Prostate gland (tissue), 2 donors: ENCODE measurements at places on chromosomes 11 and 22. TPM values are rescaled to one million over a fixed set of nuclear protein-coding genes. Genes with fewer than 3 reads are reported as not detected.
A peak's percentile ranks its signal among the peaks of the same experiment; 100 is the strongest.

DNA sequence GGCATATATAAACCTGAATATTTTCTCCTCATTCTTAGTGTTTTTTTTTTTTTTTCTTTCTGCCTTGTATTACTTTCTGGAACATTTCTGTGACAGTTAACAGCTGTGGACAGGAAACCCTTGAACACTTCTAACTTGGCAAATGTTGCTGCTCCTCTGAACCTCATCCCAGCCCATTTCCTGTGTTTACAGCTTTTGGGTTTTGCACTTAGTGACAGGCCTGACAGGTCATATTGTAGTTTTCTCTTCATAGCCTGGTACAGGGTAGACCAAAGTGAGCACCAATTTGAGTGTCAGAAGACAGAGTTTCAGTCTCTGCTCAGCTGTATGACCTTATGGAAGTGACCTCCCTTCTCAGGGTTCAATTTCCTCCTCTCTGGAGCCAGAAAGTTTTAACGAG is 91.6 kb downstream of the STIM1 start:
- peak; percentile 7 for DNase-seq
- H3K27ac ChIP-seq = peak overlapping the region; percentile 18
- no peaks in the 10 kb centered on the region for H3K27me3 ChIP-seq
- H3K36me3 ChIP-seq = no peaks in the 10 kb centered on the region
- no peaks in the 10 kb centered on the region for H3K4me1 ChIP-seq
- H3K4me3 ChIP-seq = no peak overlapping the region

DNA sequence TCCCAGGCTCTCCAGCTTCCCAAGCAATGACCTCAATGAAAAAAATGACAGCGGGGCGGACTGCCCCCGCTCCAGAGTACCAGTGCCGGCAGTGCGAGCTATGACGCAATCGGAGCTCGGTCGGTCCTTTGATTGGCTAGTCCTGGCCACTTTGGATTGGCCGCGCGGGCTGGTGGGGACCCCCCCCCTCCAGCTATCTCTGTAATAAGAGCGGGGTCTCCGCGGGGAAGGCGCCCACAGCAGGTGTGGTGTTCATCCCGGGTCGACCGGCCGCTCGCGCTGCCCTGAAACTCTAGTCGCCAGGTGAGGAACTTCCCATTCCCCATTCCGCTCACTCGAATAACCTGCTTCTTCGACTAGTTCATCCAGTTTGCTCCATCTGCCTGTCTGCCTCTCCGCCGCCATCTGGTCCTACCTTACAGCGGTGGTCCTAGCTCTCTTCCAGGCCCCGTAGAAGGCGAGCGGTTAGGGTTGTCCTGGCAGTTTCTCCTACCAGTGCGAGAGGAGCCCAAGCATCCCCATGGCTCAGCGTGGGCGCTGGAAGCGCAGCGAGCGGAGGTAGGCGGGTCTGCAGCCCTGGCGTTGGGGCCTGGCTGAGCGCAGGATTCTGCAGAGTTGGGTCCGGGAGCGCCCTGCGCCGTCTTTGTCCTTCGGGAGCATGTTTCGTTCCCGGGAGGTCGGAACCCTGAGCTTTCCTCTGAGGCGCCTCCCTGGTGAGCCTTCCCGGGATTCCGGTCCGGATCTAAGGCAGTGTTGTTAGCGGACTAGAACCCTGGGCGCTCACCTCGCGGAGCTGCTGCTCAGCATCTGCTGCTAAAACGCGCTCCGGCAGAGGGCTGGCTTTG is at the start of gene CALCB:
Gene CALCB, plus strand, starts transcription at position 233 of the 845 bp plus-strand sequence. CDS start 1,126 bp downstream, outside the sequence.
- DNase-seq = no peak
- no peaks in the 10 kb centered on the region for H3K4me1 ChIP-seq
- H3K4me3 ChIP-seq = peak within 1 kb of the TSS; percentile 17
- H3K36me3 ChIP-seq = no peaks in the 10 kb centered on the region

OR2D2 gene
- total RNA-seq = 1.2 TPM

GRCh38 chr11:19907008-19907579 is 194.5 kb downstream of the NAV2 start:
- no peak overlapping the region for H3K27ac ChIP-seq
- DNase-seq = no peak
- no peak overlapping the region for H3K4me3 ChIP-seq
- H3K27me3 ChIP-seq = no peaks in the 10 kb centered on the region

DNA sequence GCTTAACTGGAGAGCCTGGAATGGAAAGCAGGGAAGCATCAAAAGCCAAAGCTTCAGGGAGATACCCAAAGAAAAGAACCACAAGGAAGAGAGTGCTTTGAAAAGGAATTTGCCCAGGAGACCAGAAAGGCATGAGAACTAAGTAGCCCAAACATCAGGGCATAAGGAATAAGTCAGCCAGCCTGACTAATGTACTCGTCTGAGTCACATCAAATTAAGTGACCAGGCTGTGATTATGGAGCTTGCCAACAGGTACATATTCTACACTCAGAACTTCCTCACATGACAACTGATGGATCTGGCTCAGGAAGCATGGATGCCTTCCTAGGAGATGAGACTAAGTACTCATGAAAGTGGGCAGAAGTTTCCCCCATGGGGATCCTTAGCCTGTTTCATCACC is 366.7 kb downstream of the BUD13 start:
- no peaks in the 10 kb centered on the region for H3K4me1 ChIP-seq
- H3K27me3 ChIP-seq = no peaks in the 10 kb centered on the region
- no peak overlapping the region for H3K27ac ChIP-seq
- no peak for DNase-seq
- no peak overlapping the region for H3K4me3 ChIP-seq
- no peaks in the 10 kb centered on the region for H3K36me3 ChIP-seq

DNA sequence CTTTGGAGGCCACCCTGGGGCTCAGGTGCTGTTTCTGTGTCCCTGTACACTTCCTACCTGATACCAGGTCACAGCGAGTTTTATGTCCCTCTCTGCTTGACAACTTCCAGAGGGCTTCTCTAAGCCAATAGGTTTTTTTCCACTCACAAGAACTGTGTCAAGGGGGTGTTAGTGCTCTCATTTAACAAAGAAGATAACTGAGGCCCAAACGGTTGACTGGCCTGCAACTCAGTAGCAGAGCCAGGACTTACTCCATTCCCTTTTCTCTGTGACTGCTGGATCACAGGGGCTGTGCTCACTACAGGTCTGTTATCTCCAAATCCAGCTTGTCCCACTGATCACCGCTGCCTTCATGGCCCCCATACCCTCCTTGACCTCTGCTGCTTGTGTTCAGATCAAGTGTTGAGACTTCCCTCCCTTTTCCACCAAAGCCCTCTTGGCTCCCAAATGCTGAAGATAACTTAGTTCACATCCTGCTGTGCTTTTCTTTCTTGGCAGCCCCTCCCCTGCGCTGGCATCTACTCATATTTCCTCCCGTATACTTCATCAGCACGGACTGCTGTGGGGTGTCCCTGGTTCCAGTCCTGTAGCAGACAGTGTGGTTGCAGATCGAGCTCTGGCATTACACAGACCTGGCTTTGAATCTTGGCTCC is 41.3 kb downstream of the POU2F3 start:
- H3K4me1 ChIP-seq = no peaks in the 10 kb centered on the region
- H3K36me3 ChIP-seq = no peaks in the 10 kb centered on the region
- no peaks in the 10 kb centered on the region for H3K27me3 ChIP-seq
- no peak overlapping the region for H3K27ac ChIP-seq

GRCh38 chr11:128053981-128054931 is 533.1 kb downstream of the ETS1 start:
- H3K36me3 ChIP-seq = no peaks in the 10 kb centered on the region
- H3K27me3 ChIP-seq = no peaks in the 10 kb centered on the region
- no peak overlapping the region for H3K27ac ChIP-seq
- H3K4me3 ChIP-seq = no peak overlapping the region
- DNase-seq = no peak

GRCh38 chr22:48407256-48407955 is 1420.3 kb downstream of the BRD1 start:
- no peak for DNase-seq
- H3K27ac ChIP-seq = no peak overlapping the region
- no peaks in the 10 kb centered on the region for H3K36me3 ChIP-seq
- H3K4me3 ChIP-seq = no peak overlapping the region

DNA sequence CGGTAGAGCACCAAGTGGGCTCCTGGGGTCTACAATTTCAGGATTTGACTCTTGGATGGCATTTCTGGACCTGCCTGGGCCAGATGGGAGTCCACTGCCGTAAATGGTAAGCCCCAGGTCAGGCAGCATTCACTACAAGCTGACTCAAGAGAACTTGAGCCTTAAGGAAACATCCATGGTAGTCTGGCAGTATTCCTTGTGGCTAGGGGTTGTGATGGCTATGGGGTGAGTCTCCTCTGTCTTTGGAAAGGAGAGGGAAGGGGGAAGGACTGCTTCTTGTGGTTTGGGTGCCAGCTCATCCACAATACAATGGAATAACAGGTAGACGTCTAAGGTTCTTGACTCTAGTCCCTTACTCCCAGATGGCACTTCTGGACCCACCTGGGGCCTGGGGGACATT is 32.3 kb upstream of the POU2AF2 start:
- H3K4me1 ChIP-seq = no peaks in the 10 kb centered on the region
- H3K27ac ChIP-seq = no peak overlapping the region
- no peaks in the 10 kb centered on the region for H3K27me3 ChIP-seq
- H3K36me3 ChIP-seq = no peaks in the 10 kb centered on the region
- H3K4me3 ChIP-seq = no peak overlapping the region
- no peak for DNase-seq

MS4A15 gene
- total RNA-seq = not detected

- DNase-seq = no peak
- no peaks in the 10 kb centered on the region for H3K27me3 ChIP-seq
- no peak overlapping the region for H3K4me3 ChIP-seq
Observed at GRCh38 chr11:129163714-129164164, 28.4 kb downstream of the ARHGAP32 start.

CD82 gene
- 54.6 TPM for total RNA-seq

DNA sequence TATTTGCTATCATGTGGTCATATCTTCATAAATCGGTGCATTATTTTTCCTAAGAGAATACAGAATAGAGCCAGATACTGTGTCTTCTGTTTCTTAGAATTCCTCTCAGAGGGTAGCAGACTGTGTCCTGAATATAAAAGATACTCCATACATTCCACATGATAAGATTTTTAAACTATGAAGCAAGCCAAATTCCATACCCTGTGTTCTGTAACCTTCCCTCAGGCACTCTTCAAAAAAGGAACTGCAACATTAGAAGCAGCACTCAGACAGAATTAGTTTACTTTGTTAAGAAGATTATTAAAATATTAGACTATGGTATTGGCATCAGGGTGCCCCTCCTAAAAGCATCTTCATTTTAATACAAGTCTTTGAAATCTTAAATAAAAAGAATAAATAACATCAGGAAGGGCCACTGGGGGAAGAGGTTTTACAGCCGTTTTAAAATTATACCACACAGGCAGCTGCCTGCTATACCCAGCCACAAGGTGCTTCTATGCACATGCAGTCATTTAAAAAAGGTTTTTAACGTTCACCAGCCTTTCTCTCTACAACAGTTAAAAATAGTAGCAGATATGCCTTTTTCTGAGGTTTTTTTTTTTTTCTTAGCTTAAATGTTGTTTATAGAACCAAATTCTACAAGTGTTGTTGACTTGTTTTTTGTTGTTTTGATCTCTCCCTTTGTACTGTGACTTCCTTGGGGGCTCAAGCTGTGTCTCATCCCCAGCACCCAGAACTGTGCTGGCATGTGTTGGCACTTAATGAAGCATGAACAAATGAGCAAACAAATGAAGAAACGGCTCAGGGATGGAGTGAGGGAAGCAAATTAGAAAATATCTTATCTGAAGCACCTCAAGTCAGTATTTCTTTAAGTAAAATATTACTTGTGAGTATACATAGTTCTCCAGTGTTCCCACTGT is 54.7 kb upstream of the CCDC89 start:
- H3K27ac ChIP-seq = no peak overlapping the region
- DNase-seq = no peak
- no peaks in the 10 kb centered on the region for H3K27me3 ChIP-seq
- H3K36me3 ChIP-seq = no peaks in the 10 kb centered on the region

APOA5 gene
- not detected for total RNA-seq

GRCh38 chr22:47230251-47230650 is 467.8 kb downstream of the TBC1D22A start:
- no peaks in the 10 kb centered on the region for H3K36me3 ChIP-seq
- H3K27ac ChIP-seq = no peak overlapping the region
- DNase-seq = no peak
- no peaks in the 10 kb centered on the region for H3K27me3 ChIP-seq

SMC1B gene
- not detected for total RNA-seq
